ENCODE measurements at places on chromosomes 4 and X.

GRCh38 chr4:86657910-86658309 is 63.8 kb downstream of the PTPN13 start:
- no peak for DNase-seq

- no peak for DNase-seq
Measured at GRCh38 chr4:178258603-178259002, 816.4 kb upstream of the AGA start.

- no peak for DNase-seq
Measured at GRCh38 chrX:16589211-16589610, 60.7 kb upstream of the S100G start.

- no peak for DNase-seq
Measured at GRCh38 chrX:40947276-40947675, 138.0 kb upstream of the USP9X start.

- DNase-seq = no peak
Measured at GRCh38 chr4:182717788-182718583, 199.2 kb downstream of the DCTD start.

DNA sequence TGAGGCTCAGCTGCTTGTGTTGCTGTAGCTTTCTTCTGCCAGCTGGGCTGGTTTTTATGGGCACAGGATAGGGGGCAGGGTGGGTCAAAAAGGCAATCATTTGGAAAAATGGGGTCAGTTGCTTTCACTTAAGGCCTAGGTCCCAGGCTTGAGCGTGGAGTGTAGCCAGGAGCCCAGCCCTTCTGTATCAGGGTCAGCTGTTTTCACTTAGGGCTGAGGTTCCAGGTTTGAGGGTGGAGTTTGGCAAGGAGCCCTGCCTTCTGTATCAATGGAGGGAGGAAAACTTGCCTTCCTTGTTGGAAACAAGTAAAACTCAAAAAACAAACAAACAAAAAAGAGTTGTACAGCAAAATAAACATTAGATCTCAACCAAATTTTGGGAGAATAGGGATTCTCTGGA is 37.0 kb upstream of the UGT8 start:
- no peak for DNase-seq

GRCh38 chr4:127782025-127782274 is 172 bp upstream of the HSPA4L start:
- DNase-seq = no peak

Data from effector memory CD4-positive, alpha-beta T cell (primary cell).